ENCODE measurements at places on chromosomes 5 and 9.

DNA sequence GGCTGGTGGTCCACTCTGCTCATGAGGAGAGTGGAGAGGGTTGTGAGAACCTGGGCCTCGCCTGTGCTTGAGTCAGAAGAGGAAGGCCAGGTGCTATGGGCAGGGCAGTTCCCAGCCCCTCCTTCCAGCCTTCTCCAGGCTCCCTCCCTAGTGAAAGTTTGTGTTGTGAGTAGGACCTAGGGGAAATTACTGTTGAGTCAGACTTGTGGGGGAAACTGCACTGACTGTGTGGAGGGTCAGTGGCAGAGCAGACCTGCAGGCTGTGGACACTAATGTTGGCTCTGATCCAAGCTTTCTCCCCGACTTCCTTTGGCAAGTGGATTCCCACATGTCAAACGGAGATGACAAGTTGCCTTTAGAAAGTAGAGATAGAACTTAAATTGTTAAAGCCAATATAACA, 102.6 kb downstream of the ARHGAP26 start:
- DNase-seq = no peak

DNA sequence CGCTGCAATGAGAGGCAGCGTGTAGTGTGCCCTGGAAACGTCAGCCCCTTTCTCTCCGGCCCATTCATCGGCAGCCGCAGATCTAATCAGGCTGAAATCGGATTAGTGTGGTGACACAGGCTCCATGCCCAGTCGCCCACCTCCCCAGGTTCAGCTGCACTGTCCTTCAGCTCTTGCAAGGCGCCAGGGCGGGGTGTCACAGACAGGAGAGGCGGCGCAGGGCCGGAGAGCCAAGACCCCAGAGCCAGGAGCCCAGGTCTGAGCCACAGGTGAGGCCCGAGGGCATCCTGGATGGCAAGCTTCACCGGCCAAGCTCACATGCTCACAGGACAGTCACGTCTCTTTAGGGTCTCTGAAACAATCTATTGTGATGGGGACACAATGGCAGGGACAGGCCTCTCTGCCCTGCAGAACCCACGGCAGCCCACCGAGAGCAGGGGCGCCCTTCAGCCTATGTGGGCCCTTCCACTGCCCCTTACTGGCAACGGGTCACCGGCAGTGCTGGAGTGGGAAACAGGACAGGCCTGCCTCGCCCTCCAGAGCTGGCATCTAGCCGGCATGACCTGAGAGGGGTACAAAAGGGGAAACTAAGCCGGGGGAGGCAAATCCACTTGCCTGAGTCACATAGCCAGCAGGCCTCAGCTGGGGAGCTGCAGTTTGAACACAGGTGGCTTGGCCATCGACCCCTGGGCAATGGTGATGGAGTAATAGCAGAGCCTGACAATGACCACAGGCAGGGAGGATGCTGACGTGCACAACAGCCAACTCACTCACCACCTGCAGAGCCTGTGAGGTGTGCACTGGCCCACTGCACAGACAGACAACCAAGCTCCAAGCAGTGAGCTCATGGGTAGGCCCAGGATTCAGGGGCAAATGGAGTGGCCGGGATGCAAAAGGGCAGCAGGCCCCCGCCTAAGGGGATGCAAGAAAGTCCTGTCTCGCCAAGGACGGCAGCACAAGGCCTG, 48.1 kb downstream of the VAV2 start:
- DNase-seq = no peak

- no peak for DNase-seq
These were observed 11.5 kb upstream of the STK32A start for GRCh38 chr5:147223343-147223742.

DNA sequence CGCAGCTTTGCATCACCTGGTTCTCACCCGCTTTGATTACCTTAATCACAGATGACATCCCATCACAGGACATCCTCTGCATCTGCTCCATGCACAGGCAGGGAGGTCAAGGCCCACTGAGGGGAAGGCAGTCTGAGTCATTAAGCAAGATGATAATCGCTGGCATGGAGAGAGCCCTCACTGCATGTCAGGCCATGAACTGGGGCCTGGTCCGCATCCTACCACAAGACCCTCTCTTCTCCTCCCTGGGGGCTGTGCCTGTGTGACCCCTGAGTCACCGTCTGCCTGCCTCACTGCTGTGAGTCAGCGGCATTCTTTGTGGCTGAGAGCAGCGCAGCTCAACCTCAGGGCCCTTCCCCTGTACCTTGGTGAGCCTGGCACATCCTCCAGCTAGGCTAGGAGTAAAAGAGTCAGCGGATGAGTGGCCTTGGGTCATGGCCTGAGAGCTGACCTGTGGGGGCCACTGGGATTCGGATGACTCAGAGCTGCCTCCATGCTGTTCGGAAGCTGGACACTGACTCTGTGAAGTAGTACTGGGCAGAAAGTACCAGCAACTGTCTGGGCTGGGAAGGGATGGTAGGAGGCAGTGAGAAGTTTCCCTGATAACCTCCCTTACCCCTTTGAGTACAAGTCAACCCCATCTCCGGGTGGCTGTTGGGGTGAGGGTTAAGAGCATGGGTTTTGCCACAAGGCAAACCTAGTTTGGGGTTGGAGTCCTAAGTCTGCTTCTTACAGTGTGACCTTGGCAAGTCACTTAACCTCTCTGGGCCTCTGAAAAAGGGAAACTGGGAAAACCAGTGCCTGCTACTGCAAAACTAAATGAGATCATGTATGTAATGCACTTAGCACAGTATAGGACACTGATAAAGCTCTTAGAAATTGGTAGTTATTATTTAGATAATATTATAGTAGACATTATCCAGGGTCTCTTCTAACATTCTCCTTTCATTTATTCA, 14.6 kb upstream of the ARSI start:
- no peak for DNase-seq

- DNase-seq = no peak
These were observed 105.5 kb upstream of the LMX1B start for GRCh38 chr9:126508171-126508591.

GRCh38 chr5:111562561-111562960, 50.2 kb upstream of the STARD4 start:
- DNase-seq = no peak

DNA sequence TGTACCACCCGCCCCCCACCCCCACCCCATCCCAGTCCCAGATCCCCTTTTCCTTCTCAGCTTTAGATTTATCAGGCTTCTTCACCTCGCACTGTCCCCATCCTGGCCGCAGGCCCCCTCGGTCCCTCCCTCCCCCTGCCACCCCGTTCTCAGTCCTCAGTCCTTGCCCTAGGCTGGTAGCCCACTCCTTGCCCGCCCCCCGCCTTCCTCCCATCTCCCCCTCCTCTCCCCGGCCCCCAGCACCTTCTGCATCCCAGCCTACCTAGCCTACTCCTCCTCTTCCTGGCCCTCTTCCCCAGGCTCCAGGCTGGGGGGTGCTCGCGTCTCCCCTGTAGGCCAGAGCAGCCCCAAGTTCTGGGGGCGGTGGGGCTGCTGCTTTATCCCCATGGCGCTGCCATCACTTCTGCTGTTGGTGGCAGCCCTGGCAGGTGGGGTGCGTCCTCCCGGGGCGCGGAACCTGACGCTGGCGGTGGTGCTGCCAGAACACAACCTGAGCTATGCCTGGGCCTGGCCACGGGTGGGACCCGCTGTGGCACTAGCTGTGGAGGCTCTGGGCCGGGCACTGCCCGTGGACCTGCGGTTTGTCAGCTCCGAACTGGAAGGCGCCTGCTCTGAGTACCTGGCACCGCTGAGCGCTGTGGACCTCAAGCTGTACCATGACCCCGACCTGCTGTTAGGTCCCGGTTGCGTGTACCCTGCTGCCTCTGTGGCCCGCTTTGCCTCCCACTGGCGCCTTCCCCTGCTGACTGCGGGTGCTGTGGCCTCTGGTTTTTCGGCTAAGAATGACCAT, 828 bp downstream of the NPR2 start:
- DNase-seq = no peak

DNA sequence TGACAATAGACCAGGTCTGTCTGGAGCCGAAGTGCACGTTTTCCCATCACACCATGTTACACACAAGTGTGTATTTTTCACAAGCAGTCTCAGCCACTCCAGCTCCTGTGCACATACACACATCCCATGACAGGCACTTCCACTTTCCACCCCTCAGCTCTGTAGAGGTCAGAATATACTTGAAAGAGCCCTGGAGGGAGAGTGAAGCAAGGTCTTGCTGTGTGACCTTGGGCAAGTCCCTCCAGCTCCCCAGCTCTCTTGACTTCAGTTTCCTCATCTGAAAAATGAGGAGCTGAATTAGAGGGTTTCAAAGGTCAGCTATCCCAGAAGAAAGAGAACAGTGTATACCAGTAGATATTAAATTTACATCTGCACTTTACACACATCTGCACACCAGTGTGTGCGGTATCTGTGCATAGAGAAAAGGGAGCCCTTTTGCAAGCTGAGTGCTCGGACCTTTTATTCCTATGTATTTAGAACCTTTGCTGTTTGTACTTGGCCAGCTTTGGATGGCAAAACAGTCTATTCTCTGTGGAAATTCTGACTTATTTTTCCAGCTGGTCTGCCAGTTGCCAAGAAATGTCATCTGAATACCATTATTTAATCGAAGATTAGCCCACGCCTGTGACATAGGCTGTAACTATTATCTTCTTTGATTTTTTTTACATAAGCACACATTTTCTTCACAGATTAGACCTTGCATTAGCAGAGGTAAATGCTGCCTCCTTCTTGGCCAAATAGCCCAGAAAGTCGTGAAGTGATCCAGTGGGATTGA, 528.0 kb downstream of the BNC2 start:
- DNase-seq = no peak

DNA sequence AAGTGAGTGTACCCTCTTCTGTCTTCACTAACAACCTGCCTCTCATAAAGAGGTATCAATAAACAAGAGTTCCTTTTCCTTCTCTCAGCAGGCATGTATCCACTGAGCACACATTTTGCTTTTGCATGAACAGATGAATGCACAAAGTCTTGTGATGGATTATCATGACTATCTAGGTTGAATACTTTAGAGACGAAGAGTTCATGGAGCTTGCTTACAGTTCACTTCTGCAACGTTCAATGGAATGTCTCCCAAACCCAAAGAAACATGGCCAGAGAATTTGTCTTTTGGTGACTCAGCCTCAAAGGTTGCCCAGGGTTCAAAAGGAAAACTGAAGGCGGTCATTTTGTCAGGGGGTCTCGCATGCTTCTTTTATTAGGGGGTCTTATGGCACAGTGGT, 55.4 kb downstream of the BRINP1 start:
- DNase-seq = no peak

- DNase-seq = no peak
These were observed 184.5 kb upstream of the FBN2 start for GRCh38 chr5:128722551-128722950.

GRCh38 chr9:108271646-108272348, 584.0 kb downstream of the ACTL7B start:
- no peak for DNase-seq

- DNase-seq = no peak
These were observed 97.0 kb downstream of the GHR start for GRCh38 chr5:42520203-42520602.

DNA sequence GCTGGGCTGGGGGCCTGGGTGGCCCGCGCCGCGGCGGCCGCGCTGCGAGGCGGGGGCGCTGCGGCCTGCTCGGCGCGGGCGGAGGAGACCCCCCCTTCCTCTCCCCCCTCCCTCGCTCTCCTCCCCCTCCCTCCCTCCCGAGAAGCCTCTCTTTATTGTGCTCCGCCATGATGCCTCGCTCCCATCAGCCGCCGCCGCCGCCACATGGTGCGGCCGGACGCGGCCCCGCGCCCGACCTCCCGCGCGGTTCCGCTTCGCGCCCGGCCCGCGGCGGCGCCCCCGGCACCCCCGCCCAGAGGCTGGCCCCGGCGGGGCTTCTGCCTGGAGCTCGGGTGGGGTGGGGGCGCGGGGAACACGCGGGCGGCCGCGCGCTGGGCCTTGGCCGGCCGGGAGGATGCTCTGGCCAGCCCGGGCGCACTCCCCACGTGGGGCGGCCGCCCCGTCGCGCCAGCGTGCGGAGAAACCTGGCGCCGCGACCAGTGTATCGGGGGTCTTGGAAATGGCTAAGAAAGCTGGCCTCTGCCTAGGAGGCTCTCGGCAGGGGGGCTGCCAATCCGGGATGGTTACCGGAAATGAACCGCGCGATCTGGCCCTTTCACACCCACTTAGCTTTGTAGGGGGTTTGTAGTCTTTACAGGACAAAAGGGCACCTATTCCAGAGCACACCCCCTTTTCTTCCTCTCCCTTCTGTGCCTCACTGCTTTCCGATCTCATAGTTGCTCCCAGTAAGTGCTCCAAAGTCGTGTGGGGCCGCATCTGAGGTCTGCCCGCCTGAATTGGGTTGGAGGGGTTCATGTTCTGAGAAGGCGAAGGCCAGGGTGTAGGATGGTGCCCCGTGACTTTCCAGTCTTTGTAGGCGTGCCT, 1.0 kb downstream of the SET start:
- peak; percentile 90 for DNase-seq

DNA sequence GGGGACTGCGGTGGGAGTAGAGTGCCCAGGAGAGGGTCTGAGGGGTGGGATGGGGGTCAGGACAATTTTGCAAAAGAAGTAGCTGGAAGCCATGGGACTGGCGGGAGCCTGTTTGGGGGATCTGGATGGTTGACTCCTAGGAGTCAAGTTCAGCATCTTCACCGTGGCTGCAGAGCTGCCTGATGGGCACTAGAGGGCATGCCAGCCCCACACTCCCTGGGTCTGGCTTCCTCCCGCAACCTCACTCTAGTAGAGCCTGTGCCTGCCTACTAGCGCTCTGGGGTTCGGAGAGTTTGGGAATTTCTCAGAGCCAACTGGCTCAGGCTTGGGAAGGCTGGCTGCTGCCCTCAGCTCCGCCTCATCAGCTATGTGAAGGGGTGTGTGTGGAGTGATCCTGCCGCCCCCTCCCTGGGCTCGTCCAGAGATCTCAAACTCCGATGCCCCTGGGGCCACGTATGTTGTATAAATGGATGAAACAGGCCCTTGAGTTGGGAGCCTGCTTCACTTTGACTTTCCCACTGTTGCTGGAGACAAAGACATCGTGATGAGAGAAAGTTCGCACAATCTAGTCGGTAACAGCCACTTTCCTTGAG, 10.8 kb downstream of the TSPAN17 start:
- DNase-seq = peak; percentile 80

DNA sequence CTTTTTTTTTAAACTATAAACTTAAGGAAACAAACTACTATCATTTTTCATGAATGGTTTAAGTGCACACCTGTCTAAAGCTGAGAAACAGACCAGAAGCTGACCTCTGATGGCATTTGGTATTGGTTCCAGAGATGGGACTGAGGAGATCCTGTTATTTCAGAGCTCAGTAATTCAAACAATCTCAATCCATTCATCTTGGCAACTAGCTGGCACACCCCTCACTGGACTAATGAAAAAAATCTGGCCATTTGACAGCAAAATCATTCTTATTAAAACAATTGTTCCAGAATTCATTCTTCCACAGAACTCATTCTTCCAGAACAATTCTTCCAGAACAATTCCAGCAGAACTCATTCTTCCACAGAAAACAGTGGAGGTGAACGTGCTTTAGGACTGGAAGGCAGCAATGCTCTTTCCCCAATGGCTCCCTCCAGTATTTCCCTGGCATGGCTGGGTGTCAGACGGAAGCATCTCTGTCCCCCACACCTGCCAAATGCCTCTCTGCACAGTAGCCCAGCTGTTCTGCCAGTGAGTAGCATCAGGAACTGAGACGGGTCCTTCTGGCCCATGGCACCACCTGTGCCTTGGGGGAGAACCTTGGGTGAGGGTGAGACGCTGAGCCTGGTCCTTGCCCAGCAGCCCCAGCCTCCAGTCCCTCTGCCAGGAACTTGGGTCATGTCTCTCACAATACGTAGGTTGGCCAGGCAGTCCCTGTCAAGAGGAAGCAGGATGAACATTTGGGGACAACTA, 87.5 kb upstream of the EQTN start:
- no peak for DNase-seq

Measured in GM13977 (cell line).